HS-27A (cell line): ENCODE measurements at places on chromosomes 2 and 18.

GRCh38 chr2:63658176-63658968 lies 69.6 kb downstream of the MDH1 start:
- no peak for DNase-seq

- no peak for DNase-seq
Measured at GRCh38 chr2:149119368-149119767, 80.9 kb downstream of the LYPD6B start.

GRCh38 chr2:867296-867695 lies 83.4 kb upstream of the SNTG2 start:
- DNase-seq: no peak

GRCh38 chr2:167943368-167943767 lies 304.0 kb downstream of the STK39 start:
- no peak for DNase-seq

- no peak for DNase-seq
Measured at GRCh38 chr2:134862069-134862468, 23.7 kb downstream of the ACMSD start.
